ENCODE measurements at places on chromosomes 11 and 22.

- no peak for DNase-seq
Observed at GRCh38 chr11:114359342-114359741, 41.0 kb downstream of the C11orf71 start.

DNA sequence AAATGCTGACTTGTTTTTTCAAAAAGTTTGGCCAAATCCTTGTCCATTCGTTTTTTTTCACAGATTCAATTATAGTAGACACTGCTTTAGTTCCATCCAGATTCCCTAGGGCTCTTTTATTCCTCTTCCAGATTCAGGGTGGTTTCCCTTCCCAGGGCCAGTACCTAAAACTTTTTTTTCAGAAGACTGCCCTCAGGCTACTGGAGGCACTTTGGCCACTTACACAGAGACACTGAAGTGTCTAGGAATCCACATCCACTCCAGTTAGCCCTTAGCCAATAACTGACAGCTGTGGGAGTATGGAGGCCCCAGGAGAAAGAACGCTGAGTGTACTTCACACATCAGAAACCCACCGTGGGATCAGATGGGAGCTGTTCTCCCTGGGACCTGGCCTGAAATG, 77.3 kb downstream of the CCDC34 start:
- DNase-seq = no peak

- DNase-seq = no peak
Observed at GRCh38 chr11:104054911-104055529, 18.6 kb downstream of the DDI1 start.

GRCh38 chr11:31819621-31820437, 8.7 kb upstream of the PAX6 start:
- no peak for DNase-seq

GRCh38 chr11:17020831-17021230, 6.6 kb upstream of the PLEKHA7 start:
- DNase-seq = no peak

- no peak for DNase-seq
Observed at GRCh38 chr11:889257-889656, 21.4 kb downstream of the CHID1 start.

GRCh38 chr11:7600205-7600775, 73.0 kb downstream of the CYB5R2 start:
- no peak for DNase-seq

GRCh38 chr11:32435942-32436750, 807 bp upstream of the WT1 start:
- no peak for DNase-seq

GRCh38 chr11:134587345-134587744, 175.3 kb upstream of the B3GAT1 start:
- no peak for DNase-seq

GRCh38 chr22:16914006-16914405, 88.8 kb upstream of the XKR3 start:
- no peak for DNase-seq

- no peak for DNase-seq
Observed at GRCh38 chr11:1923201-1923956, 3.9 kb downstream of the TNNT3 start.

Measured in CD4-positive, alpha-beta T cell treated with Interleukin-17A for 4 hours (primary cell).